ENCODE measurements at places on chromosomes 2 and 18.

DNA sequence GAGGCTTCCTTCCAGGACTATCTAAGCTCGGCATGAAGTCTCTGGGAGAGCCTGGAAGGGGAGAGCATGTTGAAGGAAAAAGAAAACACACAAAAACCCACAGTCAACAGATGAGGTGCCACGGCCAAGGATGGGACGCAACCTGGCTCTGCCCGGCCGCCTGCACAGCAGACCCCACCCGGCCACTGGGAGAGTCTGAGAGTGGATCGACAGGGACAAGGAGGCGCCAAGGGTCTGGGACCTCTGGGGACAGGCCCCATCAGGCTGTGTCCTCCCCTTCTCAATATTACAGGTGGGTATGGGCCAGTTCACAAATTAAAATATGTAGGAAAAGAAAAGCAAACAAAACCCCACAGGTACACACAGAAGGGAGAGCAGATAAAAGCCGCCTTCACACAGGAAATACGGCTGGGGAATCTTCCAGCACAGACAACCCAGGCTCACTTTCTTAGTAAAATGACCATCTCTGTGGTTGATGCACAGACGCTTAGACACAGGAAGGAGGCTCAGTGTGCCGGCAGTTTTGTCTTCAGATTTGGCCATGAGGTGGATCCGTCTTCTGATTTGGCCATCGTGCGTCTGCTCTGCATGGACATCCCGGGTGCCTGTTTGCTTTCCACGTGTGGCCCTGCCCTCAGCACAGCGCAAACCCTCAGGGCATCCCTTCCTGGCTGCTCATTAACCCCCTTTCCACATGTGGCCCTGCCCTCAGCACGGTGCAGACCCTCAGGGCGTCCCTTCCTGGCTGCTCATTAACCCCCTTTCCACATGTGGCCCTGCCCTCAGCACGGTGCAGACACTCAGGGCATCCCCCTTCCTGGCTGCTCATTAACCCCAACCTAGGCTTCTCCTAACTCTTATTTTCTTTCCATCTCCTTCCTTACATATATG is 138.4 kb downstream of the EIPR1 start:
- peaks cover 40% of the 10 kb centered on the region for H3K4me1 ChIP-seq
- H3K4me3 ChIP-seq = no peak overlapping the region
- no peaks in the 10 kb centered on the region for H3K27me3 ChIP-seq
- H3K36me3 ChIP-seq = peaks cover 24% of the 10 kb centered on the region
- DNase-seq = no peak
- no peak overlapping the region for H3K27ac ChIP-seq

GRCh38 chr18:72555101-72555500 is 11.0 kb upstream of the CBLN2 start:
- H3K36me3 ChIP-seq = no peaks in the 10 kb centered on the region
- no peak for DNase-seq
- no peak overlapping the region for H3K27ac ChIP-seq
- no peak overlapping the region for H3K4me3 ChIP-seq

DNA sequence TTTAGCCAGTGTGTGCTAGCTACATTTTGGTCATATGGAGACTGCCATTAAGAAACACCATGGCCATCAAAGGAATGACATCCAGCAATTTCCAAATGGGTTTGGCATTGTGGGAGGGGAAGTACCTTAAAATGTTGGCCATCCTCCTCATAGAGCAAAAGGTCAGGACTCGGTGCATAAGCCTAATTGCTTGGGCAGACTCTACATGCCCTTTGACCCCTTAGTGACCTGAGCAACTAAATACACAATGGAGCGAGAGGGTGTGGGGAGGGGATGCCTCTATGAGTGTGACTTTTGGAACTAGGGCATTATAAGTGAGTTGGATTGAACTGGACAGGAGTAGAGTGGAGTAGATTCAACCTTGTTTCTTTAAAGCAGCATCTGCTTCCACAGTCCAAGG is 44.9 kb downstream of the NRP2 start:
- no peak for DNase-seq
- H3K4me1 ChIP-seq = no peaks in the 10 kb centered on the region
- no peak overlapping the region for H3K27ac ChIP-seq
- H3K36me3 ChIP-seq = no peaks in the 10 kb centered on the region

DNA sequence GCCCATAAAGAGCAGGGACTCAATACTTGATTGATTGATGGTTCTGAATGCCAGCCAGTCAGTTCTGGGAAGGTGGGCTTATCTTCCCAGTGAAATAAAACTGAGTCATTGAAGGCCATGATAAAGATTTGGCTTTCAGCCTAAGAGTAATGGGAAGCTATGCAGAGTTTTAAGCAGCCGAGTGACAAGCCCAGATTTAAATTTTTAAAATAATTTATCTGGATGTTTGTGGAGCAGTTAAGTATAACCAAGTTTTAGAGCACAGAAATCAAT is 122.8 kb downstream of the RAPGEF4 start:
- no peaks in the 10 kb centered on the region for H3K36me3 ChIP-seq
- DNase-seq = no peak
- no peak overlapping the region for H3K4me3 ChIP-seq
- no peaks in the 10 kb centered on the region for H3K4me1 ChIP-seq
- H3K27ac ChIP-seq = no peak overlapping the region
- peaks cover 14% of the 10 kb centered on the region for H3K27me3 ChIP-seq

GRCh38 chr18:63253428-63254372 is 65.9 kb downstream of the BCL2 start:
- no peak for DNase-seq
- H3K4me3 ChIP-seq = peak overlapping the region; percentile 44
- peaks cover 67% of the 10 kb centered on the region for H3K4me1 ChIP-seq
- peak overlapping the region; percentile 74 for H3K27ac ChIP-seq
- no peaks in the 10 kb centered on the region for H3K27me3 ChIP-seq
